ENCODE measurements at places on chromosomes 2 and 18.

- DNase-seq: no peak
These were observed 9.1 kb downstream of the GCC2 start for GRCh38 chr2:108458082-108458481.

DNA sequence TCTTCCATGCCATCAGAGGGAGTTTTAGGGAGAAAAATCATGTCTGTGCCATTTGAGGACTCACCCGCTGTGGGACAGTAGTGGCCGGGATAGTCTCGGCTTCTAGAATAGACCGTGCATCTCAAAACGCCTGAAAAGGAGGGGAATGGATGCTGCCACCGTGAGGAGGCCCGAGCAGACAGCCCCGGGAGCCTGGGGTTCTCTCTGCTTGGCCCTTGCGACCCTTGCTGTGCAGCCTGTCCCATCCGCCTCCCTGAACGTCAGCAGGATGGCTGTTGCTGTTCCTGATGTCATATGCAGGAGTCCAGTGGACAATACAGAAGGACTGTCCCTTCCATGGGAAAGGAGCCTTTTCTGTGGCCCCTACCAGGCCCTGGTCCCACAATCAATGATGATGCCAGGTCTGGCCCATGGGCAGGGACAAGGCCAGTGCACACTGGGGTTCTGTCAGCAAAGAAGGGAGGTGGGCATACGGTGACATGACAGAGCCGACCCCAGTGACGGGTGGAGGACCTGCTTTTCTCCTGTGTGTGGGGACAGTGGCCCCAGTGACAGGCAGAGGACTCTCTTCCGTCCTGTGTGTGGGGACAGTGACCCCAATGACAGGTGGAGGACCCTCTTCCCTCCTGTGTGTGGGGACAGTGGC, 58.8 kb downstream of the ACKR3 start:
- DNase-seq: no peak

- no peak for DNase-seq
These were observed 34.5 kb downstream of the BCL2 start for GRCh38 chr18:63284827-63285733.

- no peak for DNase-seq
These were observed 105.7 kb upstream of the PXDN start for GRCh38 chr2:1850031-1850430.

DNA sequence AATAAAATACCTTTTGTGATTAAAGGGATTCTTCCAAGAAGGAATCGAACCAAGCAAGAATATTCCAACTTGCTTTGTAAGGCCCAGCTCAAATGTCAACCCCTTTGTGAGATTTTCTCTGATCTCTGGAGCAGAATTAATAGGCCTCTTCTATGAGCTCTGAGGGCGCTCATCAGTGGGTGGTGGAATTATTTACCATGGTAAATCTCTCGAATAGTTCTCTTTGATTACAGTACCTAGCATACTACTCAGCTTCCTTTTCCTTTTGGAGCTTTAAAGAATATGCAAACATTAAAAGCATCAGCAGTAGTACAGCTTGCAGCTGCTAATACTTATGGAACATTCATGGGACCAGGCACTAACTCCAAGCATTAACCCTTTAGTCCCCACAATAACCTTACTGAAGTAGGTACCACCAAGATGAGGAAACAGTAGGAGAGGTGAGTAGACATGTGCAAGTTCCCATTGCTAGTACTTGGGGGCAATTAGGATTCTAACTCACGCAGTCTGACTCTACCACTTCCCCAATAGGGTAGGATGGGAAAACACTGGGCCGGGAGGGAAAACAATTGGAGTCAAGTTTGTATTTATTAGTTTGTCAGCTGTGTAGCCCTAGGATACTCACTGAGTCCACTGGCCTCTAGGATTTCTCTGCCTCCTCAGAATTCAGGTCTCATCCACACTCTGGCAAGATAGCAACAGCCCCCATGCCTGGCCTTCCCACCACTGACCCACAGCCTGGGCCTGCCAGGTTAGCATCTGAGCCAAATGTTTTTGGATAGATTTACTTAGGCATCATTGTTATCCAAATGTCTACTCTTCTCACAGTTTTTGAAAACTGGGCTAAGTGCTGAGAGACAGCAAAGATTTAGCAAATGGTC, 21.7 kb downstream of the ADD2 start:
- DNase-seq: peak; percentile 24

- peak; percentile 59 for DNase-seq
These were observed 1.1 kb downstream of the MARCHF4 start for GRCh38 chr2:216370961-216371712.

DNA sequence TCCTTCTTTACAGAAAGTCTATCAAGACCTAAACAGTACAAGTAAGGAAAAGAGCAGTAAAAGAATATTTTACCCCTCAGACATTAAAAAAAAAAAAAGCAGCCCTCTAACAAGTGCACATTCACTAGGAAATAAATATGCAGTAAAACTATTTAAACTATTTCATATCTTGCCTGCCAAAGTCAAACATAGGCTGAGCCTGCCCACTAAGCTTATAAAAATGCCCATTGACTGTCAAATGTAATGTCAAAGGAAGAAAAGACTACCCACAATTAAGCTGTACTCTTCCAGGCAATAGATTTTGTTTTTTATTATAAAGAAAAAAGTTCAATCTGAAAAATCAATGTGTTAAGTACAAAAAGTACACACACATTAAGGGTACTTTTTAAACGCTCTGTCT, 11.8 kb downstream of the ALS2 start:
- DNase-seq: no peak

DNA sequence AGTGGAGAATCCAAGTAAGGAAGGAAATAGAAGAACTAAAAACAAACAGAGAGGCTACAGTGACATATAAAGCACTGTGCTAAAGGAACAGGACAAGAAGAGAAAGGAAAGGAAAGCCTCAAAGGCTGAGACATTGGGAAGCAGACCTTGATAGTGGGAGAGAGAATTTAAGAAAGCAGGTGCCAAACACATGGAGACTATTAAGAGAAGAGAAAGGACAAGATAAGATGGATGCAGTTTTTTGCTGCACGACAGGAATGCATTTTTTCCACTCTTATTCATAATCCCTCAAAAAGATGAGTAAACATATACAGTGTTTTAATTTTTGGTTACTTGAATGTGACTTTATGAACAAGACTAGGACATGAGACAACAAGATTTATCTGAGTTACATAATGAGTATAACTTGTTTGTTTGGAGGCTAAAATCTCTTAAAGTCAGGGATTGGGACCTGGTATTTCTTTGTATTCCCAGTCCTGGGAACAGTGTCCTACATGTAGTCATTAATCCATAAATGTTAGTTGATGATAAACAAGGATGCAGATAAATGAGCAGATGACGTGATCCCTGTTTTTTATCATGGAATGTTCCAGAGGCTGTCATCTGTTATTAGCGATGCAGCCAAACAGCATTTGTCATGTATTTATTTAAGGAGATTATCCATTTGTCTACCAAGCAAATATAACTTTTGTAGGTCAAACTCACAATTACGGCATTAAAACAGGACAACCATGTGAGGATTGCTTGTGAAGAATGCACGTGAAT, 141.7 kb downstream of the DNER start:
- no peak for DNase-seq

GRCh38 chr18:59079264-59079663, 60.4 kb upstream of the SEC11C start:
- no peak for DNase-seq

DNA sequence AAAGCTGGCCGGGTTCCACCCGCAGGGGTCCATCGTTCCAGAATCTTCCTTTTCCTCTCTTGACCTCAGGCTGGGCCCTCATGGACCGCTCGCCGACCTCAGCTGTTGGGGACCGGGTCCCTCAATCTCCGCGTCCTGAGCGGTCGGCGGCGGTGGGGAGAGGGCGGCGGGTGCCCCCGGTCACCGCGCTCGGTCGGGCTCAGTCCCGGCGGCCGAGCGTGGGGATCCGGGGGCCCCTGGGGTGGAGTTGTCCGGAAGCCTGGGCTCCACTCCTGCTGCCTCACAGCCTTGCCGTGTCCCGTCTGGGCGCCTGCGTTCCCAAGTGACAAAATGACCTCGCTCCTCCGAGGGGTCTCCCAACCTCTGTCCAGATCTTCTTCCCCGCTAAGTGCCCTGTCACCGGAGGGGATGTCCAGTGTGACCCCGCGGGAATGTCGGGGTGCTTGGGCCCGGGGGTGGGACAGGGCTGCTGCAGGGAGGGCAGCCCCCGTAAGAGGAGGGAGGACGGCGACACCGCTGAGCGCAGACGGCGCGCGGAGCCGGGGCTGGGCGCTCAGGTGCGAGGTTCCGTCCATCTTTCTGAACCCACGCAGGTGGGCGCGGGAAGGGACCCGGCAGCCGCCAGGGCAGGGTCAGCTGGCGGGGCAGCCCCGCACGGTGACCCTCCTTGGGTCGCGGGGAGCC, 16.0 kb upstream of the E2F6 start:
- DNase-seq: no peak

GRCh38 chr18:63427558-63427957, 5.3 kb upstream of the VPS4B start:
- DNase-seq: no peak

DNA sequence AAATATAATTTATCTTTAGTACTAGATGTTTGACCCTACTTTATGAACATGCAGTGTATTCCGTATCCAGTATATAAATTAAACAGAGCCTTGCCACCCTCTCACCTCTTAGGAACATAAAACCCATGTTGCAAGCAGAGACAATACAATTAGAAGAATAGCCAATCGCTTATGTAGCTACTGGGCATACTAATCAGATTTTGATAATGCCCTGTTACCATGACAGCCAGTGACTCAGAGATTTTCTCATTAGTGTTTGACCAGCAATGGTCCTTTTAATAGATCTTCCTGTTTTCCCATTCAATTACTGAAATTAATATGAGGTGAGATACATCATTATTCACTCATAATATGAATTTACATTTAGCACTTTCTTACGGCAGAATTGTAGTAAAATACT, 547.3 kb upstream of the VWC2L start:
- no peak for DNase-seq
